Skin of body (tissue), 3 donors: ENCODE measurements at places on chromosomes 6 and 20. TPM values are rescaled to one million over a fixed set of nuclear protein-coding genes. Genes with fewer than 3 reads are reported as not detected.

DNA sequence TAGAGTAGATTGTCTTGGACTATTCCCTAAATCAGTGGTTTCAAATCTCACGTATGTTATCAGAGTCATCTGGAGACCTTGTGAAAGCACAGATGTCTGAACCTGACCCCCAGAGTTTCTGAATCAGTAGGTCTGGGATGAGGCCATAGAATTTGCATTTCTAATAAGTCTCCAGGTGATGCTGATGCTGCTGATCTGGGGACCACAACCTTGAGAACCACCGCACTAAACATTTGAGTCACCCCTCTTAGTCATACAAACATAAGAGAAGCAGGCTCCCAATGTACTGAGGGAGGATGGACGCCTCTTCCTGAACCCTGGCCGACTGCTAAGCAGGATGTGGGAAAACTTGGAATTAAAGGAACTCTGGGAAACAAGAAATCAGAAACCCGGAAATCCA, 187.8 kb upstream of the PRDM1 start:
- DNase-seq, result no peak

DNA sequence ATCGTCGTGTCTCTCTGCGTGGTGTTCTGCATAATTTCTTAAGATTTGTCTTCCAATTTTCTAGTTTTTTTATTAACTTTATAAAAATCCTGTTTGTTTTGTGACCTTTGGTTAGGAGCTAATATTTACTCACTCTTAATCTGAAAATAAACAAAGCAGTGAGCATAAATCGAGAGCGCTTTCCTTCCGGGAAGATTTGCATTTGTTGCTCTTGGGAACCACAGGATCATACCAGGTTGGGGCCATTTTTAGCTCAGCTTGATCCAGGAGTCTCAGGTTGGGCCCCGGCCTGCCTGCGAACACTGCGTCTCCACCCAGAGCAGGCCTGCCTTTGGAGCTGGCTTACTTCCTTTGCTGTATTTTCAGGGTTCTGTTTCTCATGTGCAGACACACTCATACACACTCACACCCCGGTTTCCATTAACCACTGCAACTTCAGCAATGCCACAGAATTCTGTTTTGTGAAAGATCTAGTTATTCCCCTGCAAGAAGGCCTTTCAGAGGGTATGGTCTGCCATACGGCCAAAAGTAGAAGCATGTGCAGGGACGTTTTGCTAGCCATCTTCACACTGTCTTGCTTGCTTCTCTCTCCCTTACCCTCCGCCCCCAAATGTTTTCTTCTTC, 17.3 kb downstream of the BPHL start:
- DNase-seq, result no peak

- no peak for DNase-seq
Observed at GRCh38 chr6:125985522-125985921, 818 bp upstream of the TRMT11 start.

GRCh38 chr6:71727632-71728294, 158.6 kb upstream of the RIMS1 start:
- no peak for DNase-seq

DNA sequence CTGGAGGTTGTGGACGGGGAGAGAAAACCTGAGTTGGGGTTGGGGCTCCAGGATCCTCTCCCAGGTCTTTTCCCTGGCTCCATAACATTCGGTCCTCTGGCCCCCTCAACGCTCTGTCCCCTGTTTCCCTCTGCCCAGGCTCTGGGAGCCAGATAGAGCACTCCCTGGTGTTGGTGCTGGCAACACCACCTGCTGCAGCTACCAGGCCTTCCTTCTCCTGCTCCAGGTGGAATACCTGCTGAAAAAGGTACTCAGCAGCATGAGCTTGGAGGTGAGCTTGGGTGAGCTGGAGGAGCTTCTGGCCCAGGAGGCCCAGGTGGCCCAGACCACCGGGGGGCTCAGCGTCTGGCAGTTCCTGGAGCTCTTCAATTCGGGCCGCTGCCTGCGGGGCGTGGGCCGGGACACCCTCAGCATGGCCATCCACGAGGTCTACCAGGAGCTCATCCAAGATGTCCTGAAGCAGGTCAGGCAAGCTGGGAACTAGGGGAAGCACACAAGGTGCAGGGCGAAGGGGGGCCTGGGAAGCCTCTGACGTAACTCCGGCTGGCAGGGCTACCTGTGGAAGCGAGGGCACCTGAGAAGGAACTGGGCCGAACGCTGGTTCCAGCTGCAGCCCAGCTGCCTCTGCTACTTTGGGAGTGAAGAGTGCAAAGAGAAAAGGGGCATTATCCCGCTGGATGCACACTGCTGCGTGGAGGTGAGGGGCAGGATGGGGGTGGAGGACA, 14.6 kb downstream of the DEF6 start:
- no peak for DNase-seq

DNA sequence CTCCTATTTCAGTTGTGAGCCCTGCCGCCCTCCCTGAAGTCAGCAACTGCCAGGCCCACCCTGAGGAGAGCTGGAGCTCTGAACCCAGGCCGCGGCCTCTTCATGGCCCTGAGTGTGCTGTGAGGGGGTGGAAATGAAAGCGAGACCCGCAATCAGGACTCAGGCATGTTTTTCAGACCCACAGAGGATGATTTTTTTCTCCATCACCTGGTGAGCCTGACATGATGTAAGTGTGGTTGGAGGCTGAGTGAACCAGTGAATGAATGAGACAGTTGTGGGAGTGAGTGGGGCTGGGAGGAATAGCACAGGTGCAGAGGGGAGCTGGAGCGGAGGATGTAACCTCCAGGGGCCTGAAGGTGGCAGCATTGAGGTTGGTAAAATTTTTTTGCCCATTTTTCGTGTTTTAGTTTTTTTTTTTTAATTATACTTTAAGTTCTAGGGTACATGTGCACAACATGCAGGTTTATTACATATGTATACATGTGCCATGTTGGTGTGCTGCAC, 18.3 kb downstream of the RAET1L start:
- DNase-seq, result no peak

GRCh38 chr6:1125297-1125696, 186.6 kb upstream of the FOXQ1 start:
- DNase-seq, result no peak

DNA sequence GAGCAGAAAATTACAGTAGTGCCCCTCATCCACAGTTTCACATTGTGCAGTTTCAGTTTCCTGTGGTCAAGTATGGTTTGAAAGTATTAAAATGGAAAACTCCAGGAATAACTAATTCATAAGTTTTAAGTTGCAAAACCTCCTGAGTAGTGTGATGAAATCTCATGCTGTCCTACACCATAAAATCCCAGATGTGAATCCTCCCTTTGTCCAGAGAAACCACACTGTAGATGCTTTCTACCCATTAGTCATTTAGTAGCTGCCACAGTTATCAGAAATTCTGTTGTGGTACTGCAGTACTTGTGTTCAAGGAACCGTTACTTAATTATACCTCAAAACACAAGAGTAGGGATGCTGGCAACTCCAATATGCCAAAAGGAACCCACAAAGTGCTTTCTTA, 74.7 kb downstream of the PTCHD4 start:
- DNase-seq, result no peak

GRCh38 chr20:21053002-21053762, 53.0 kb downstream of the LINC00237 start:
- DNase-seq, result no peak

GRCh38 chr6:24107294-24107693, 18.7 kb upstream of the NRSN1 start:
- no peak for DNase-seq

GRCh38 chr20:8875586-8875985, 193.3 kb upstream of the PLCB4 start:
- no peak for DNase-seq

GRCh38 chr6:164345327-164345726, 930.8 kb downstream of the QKI start:
- no peak for DNase-seq

DNA sequence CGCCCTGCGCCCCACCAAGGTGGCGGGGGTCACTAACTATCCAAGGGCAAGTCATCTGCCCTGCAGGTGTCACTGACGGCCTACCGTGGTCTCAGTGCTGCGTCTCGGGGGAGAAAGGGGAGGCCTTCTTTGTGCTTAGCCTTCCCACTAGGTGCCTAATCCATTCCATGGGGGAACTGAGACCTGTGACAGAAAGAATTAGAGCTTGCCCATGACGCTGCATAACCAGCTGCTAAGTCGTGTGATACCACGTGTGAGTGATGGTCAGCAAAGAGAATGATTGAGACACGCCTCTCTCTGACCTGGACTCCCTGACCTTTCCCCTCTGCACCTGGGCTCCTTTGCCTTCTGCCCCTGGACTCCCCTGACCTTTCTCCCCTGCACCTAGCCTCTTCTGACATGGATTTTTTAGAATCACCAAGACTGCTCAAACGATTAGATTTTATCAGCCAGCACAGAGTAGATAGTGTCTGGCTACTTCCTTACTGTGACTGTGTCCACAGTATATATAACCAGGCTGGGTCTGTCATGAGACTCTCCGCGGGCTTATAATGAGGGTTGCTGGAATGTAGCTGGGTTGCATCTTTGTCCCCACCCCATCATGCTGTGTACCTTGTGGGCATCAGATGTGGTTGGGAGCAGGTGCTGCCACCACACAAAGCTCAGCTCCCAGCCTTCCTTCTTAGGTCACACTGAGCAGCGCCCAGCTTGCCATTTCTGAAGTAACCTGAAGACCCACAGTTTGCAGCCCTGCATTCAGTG, 140.6 kb downstream of the TMEM242 start:
- no peak for DNase-seq

DNA sequence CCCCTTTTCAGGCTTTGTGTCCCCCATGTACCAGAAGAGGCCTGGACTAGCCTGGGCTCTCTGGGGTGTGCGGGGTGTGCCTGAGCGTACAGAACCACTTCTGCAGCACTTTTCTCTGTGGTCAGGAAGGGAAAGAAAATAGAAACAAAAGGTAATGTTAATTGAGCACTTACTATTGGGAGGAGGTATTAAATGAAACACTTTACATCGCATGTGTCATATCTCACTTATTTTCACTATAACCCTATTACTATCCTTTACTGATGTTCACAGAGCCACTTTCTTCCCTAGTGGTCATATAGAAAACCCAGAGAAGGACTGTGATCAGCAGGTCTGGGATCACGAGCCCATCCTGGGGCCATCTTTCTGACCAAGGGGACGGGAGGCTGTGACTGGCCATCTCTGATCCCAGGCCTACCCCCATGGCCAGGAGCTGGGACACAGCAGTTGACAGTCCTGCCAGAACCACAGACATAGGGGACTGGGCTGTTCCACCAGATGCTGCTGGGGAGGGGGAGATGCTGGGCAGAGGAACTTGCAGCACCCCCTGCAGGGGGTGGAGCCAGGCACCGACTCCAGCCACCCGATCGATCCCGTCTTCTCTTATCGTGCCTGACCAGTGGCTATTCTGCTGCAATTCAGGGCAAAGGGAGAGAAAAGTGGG, 107.6 kb downstream of the VEGFA start:
- DNase-seq, result no peak

DNA sequence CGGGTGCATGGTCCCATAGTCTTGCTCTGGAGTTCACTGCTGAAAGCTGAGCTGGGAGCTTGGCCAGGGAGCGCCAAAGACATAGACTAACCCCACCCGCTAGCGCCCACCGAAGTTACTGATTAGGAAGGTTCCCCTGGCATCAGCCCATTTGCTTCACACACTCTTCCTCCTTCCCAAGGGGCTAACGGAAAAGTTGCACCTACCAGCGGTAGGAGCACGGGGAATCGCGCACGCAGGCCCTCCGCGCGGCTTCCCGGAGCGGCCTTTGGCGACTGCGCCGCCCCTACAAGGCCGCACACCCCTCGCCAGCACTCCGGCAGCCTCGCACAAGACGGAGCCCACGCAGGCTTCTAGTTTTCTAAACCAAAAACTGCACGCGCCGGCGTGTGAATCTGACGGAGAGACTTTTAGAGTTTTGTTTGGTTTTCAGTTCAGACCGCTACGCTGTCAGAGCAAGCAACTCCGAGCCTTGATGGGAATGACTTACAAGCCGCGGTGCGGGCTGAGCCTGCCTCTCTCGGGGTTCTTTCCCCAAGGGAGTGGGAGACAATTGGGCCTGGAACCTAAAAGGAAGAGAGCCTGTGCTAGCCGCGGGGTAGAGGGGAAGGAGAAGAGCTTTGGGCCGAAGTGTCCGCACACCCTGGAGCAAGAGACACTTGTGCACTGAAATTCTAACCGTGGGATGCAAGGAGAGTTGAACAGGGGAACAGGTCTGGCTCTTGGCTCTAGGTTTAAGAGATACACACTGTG, 891 bp upstream of the POU3F2 start:
- peak; percentile 14 for DNase-seq

GRCh38 chr6:161038229-161039031, 46.9 kb downstream of the MAP3K4 start:
- DNase-seq, result no peak

The HCK gene
- total RNA-seq, result 11.5 TPM

The TRIM39 gene
- 5.5 TPM for total RNA-seq

The SUMO4 gene
- total RNA-seq, result 6.5 TPM

The C6orf15 gene
- total RNA-seq, result 4.7 TPM

The CD24 gene
- total RNA-seq, result 97.1 TPM

The ROS1 gene
- total RNA-seq, result 0.10 TPM

The MCHR2 gene
- total RNA-seq, result not detected

The DYNLT2 gene
- total RNA-seq, result 2.0 TPM

The UNC5CL gene
- total RNA-seq, result 0.30 TPM

The CLPSL2 gene
- total RNA-seq, result not detected

The CYP24A1 gene
- total RNA-seq, result 1.3 TPM

The TFAP2D gene
- not detected for total RNA-seq

The DACT2 gene
- total RNA-seq, result 2.6 TPM

The TAB2 gene
- 41.1 TPM for total RNA-seq

The TMC2 gene
- total RNA-seq, result 0.10 TPM
